Activated T-helper 1 cell treated with Interleukin-2 at 50 U/mL for 16 hours (primary cell): ENCODE measurements at places on chromosomes 11 and 22.

- no peak for DNase-seq
Measured at GRCh38 chr22:30881361-30882183, 87.0 kb downstream of the MORC2 start.

- DNase-seq: no peak
Measured at GRCh38 chr22:32380991-32381390, 23.3 kb downstream of the RFPL3 start.

GRCh38 chr11:117300283-117300663 is 9.1 kb downstream of the BACE1-AS start:
- DNase-seq: no peak

DNA sequence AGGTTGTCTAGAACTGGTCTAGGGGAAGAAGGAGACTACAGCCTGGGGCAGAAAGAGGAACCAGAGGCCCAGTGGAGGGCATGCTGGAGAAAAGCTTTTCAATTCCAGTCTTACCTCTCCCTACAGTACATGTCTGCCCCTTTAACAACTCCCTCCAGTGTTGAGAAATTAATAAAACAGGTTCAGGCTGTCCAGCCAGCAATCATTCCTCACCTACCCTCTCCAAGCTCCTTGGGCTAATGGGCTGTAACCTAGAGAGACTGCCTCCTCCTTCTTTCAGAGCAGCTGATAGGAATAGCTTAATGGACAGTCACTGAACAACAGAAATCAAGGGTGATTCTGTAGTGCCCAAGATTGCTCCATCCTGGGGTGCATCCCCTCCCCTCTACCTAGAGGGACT is 8.8 kb downstream of the SLC35F2 start:
- no peak for DNase-seq

GRCh38 chr11:130666781-130667251 is 218.4 kb downstream of the ADAMTS15 start:
- DNase-seq: no peak

DNA sequence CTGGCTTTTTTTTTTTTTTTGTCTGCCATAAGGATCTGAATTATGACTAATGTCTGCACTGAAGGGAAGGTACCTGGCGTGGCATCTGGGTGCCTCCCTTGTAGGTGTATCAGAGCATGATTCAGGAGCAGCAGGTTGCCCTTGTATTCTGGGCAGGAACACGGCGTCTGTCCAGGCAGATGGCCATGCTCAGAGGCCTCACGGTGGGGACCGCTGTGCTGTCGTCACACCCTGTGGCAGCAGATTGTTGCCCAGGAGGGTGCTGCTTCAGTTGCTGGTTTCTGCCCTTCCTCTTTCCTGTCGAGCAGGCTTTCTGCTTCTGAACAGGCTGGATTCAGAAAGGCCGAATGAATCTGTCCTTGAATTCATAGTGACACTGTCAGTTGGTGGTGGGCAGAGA is 11.0 kb downstream of the ZNRF3 start:
- DNase-seq: no peak

DNA sequence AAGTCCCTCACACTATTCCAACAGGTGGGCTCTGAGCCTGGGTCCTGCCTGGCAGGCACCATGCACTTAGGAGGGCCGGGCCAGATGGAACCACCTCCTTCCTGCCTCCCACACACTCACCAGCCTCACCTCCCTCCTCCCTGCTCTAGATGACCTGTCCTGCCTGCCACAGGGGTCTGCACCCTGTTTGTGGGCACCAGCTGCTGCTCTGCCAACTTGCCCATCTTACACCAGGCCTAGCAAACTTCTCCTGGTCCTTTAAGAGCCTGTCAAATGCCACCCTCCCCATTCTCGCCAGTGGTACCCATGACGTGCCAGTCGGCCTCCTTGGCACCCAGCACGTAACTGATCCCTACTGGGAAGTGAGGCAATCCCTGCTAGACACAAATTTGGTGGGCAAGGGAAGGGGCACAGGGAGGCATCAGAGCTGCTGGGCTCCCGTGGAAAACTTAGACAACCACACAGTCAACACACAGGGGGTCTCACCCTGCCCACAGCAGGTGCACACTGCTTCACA is 3.1 kb downstream of the MOB2 start:
- no peak for DNase-seq

DNA sequence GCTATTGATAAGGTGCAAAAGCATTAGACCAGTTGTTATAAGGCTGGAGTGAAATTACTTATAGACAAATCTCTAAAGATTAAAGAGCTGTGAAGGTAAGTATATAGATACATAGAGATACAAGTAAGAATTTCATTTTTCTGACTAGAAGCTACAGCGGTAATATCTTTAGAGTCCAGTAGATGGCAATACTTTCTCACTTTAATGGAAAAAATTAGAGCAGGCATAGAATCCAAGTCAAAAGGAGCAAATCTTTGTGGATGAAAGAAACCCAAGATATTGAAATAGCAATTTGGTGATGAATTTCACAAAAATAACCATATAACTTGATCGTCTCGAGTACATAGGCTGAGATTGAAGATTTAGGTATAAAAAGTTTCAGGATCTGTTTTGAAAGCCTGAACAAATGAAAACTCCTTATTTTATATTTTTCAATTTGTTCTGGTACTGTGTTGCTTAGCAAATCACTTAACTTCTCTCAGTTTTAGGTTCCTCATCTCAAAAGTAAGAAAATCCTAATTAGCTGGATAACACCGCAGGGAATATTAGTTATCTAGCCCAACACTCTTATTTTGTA is 81.9 kb downstream of the UVRAG start:
- no peak for DNase-seq

- DNase-seq: no peak
Measured at GRCh38 chr11:1163911-1164735, 6.4 kb downstream of the MUC5AC start.

DNA sequence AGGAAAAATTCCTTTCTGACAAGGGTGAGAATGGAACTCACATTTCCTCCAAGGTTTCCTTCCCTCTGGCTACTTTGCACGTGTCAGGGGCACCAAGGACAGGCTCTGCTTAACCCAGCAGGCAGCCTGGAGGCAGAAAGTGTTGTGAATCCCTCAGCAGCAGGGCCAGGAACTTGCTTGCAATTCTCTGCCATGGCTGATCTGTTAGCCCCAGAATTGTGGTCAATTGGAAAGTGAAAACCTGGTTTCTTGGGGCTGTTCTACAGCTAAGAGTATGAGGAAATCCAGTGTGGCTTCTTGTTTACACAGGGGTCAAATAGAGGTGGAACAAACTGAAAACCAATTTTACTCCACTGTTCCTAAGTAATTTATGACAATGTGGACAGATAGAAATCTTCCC is 38.3 kb upstream of the CEP295 start:
- DNase-seq: no peak

DNA sequence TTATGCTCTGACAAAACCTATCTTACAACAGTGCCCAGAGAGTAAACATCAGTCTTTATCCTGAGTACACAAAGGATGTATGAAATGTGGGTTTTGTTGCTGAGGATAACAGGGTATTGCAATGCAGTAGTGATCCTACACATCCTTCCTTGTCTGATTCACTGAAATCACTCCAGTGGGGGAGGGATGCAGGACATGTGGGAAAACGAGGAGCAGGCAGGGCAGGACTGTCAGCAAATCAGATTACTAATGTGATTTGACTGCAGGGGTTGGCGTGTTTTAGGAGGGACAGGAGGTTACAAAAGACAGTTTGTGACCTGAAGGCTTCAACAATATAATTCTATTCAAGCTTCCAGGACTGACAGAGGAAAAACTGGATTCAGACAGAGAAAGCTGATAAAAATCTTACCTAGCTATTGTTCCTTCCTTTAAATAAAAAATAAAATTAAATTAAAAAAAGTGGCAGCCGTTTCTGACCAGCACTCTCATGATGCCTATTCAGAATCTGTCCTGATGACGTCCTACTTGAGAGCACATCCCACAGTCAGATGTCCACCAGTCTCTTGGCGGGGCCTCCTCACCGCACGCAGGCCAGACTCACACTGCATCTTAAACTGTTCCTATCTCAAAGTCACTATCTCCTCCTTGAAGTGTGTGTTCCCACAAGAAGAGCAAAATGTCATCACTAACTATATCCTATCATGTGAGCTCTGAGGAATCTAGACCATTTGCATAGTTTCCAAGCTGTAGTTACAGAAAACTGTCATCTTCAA is 50.6 kb upstream of the MN1 start:
- no peak for DNase-seq

GRCh38 chr22:28208787-28209186 is 289.7 kb upstream of the PITPNB start:
- no peak for DNase-seq

- DNase-seq: no peak
Measured at GRCh38 chr22:45253039-45253641, 12.4 kb upstream of the KIAA0930 start.
